ENCODE measurements at places on chromosomes 5 and 9.

DNA sequence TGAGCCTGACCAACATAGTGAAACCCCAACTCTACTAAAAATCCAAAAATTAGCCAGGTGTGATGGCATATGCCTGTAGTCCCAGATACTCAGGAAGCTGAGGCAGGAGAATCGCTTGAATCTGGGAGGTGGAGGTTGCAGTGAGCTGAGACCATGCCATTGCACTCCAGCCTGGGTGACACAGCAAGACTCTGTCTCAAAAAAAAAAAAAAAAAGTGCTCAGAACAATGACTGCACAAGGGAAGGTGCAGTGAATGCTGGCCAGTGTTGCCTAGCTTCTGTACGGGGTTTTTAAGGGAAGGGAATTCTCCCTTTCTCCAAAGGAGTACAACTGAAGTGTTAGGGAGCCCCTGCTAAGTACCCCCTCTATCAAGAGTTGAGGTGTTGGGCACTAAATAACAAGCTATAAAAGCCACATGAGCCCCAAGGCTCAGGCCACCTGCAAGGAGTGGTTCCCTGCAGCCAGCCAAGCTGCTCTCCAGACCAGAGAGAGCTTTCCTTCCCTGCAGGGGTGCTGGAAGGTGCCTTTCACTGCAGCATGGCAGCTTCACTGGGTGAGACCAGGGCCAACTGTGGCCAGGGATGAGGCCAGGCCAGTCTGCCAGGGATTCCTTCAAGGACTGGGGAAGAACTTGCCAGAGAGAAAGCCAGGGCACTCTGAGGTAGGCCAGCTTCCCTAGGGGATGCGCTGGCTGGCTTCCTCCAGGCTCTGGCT is 14.8 kb downstream of the GADD45G start:
- H3K27ac ChIP-seq = no peak overlapping the region
- no peaks in the 10 kb centered on the region for H3K27me3 ChIP-seq
- no peak overlapping the region for H3K4me3 ChIP-seq
- H3K36me3 ChIP-seq = no peaks in the 10 kb centered on the region
- peaks cover 22% of the 10 kb centered on the region for H3K4me1 ChIP-seq
- no peak for DNase-seq

DNA sequence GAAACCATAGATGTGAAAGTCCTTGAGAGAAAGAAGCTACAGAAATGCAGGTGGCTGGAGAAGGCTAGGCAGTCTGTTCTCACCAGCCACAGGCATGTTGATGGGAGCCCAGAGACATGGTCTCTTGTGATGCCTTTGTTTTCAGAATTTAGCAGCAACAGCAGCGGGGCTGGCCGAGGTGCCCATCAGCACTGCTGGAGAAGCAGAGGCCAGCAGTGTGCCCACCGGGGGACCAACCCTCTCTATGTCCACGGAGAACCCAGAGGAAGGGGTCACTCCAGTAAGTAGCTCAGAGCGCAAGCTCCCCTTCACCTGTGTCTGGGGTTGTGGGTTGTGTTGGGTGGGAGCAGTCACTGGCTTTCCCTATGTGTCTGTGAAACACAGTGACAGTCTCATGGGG is 59.6 kb downstream of the COL15A1 start:
- H3K27me3 ChIP-seq = no peaks in the 10 kb centered on the region
- H3K4me3 ChIP-seq = no peak overlapping the region
- H3K4me1 ChIP-seq = no peaks in the 10 kb centered on the region

DNA sequence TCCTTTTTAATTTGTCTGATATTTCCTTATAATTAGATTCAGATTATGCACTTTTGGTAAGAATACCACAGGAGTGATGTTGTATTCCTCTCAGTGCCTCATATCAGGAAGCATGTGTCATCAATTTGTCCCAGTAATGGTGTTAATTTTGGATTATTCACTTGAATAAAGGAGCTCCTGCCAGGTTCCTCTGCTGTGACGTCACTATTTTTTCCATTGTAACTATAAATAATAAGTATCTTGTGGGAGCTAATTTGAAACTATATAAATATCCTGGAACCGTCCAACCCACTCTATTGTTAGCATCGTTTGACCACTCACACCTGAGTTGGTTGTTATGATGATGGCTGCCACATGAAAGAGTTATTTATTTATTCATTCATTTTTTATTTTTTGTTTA is 107.9 kb downstream of the INVS start:
- no peak overlapping the region for H3K27ac ChIP-seq
- no peak overlapping the region for H3K4me3 ChIP-seq
- H3K36me3 ChIP-seq = no peaks in the 10 kb centered on the region

- H3K27me3 ChIP-seq = no peaks in the 10 kb centered on the region
- no peak overlapping the region for H3K4me3 ChIP-seq
Measured at GRCh38 chr5:52665559-52665958, 122.2 kb upstream of the ITGA1 start.

GRCh38 chr5:132546108-132546507 is 2.8 kb upstream of the IL5 start:
- no peak overlapping the region for H3K27ac ChIP-seq
- no peaks in the 10 kb centered on the region for H3K27me3 ChIP-seq
- H3K36me3 ChIP-seq = no peaks in the 10 kb centered on the region
- H3K4me1 ChIP-seq = no peaks in the 10 kb centered on the region
- H3K4me3 ChIP-seq = no peak overlapping the region
- DNase-seq = no peak
